ENCODE measurements at places on chromosomes 5 and 9.

- peak; percentile 38 for DNase-seq
Observed at GRCh38 chr9:20623021-20623747, 885 bp upstream of the MLLT3 start.

GRCh38 chr5:16406630-16407029 lies 59.0 kb downstream of the ZNF622 start:
- DNase-seq, result no peak

DNA sequence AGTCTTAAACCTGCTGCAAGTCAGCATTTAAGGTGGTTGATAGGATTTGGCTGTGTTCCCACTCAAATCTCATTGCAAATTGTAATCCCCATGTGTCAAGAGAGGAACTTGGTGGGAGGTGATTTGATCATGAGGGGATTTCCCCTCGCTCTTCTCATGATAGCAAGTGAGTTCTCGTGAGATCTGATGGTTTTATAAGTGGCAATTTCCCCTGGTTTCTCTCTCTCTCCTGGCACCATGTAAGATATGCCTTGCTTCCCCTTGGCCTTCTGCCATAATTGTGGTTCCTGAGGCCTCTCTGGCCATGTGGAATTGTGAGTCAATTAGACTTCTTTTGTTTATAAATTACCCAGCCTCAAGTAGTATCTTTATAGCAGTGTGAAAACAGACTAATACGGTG lies 84.3 kb upstream of the SMC2 start:
- DNase-seq, result no peak

DNA sequence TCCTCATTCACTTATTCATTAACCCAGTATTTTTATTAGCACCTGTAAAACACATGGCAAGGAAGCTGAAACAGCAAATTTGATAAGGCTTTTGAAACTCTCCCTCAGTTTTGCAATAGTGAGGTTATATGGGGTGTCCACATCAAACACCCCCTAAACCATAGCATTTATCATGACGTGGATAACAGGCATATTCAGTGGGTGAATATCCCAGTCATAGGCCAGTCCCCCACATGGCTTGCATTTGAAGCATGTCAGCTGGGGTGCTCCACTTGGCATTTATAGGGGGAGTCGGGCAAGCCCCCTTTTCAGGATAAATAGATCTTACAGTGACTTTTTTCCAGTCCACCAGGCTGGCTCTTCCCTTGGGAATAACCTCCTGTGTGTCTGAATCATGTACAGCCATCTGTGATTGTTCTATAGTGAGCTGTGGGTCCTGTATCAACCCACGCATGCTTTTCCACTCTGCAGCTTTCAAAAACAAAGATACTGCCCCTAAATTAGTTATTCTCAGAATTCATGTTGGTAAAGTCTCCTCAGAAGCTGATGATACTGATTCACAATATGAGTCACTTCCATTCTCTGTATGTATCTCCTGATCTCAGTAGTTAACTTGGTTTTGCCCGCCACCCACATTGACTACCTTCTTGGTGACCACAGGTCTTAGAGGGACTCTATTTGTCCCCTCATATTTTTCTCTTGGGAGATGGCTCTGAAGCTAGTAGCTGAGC lies 84.4 kb upstream of the SPIN1 start:
- no peak for DNase-seq

GRCh38 chr9:79616971-79617370 lies 45.2 kb downstream of the TLE4 start:
- DNase-seq, result no peak

- no peak for DNase-seq
Observed at GRCh38 chr5:17878541-17878940, 244.3 kb downstream of the TAF11L14 start.

GRCh38 chr9:16712787-16713186 lies 157.7 kb downstream of the BNC2 start:
- DNase-seq, result no peak

GRCh38 chr5:56910210-56910965 lies 992 bp downstream of the SETD9 start:
- peak; percentile 20 for DNase-seq

- DNase-seq, result no peak
Observed at GRCh38 chr9:14238518-14238917, 75.4 kb downstream of the NFIB start.

- no peak for DNase-seq
Observed at GRCh38 chr5:16914584-16914983, 21.5 kb downstream of the MYO10 start.

- DNase-seq, result no peak
Observed at GRCh38 chr5:165029099-165029870, 1523.9 kb downstream of the MAT2B start.

DNA sequence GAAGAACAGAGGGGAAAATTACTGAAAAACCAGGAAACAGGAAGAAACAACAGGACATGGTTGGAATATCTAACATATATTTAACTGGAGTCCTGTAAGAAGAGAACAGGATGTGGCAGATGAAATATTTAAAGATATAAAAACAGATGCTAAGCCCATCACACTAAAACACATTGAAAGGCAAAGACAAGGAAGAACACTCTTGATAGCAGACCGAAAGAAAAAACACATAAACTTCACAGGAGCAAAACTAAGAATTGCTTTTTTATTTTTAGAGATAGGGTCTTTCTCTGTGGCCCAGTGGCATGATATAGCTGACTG lies 324.4 kb upstream of the ARRDC3 start:
- no peak for DNase-seq

DNA sequence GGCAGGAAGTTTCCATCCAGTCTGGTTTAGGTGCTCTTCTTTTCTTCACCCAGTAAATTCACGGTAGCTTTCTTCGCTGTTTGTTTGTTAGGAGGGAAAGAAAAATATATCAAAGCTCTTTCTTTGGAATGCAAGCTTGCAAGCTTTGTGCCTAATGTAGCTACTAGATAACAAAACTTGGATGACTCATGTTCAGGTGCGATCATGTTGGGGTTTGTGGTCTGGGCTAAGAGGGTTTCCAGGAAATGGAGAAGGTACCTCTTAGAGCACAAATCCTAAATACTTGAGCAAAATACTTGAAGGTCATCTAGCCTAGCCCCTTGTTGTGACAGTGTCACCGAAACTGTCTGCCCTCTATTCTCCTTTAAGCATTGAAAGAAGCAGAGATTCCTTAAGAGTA lies 17.7 kb downstream of the SRP19 start:
- DNase-seq, result peak; percentile 21

- DNase-seq, result no peak
Observed at GRCh38 chr9:133075925-133076630, 14.3 kb downstream of the CEL start.

DNA sequence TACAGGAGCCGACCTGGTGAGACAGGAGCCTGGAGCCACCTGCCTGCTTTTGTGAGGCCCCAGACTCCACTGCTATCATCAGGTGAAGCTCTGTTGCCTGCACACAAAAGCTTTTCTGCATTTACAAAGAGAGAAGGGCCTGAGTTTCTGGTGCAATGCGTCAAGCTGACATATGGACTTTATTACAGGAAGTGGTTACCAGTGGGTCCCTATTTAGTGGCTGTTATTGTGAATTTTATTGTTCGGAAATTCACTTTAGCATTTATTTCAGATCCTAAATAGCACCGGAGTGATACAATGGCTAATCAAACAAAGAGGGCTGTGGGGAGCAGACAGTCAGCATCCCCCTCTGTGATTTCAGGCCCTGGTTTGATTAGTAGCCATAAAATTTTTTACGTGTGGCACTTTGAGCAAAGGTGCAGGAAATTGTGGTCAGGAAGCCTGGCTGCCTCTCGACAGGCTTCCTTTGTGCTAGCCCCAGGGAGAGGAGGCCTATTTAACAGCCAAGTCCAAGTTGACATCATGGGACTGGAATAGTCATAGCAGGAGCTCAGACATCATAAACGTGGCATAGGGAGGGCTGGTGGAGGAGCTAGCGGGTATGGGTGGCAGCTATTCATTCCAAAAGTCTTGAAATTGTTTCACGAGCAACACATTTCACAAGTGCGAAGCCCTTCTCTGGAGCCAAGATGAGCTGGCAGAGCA lies 8.4 kb downstream of the TGFBI start:
- DNase-seq, result no peak

DNA sequence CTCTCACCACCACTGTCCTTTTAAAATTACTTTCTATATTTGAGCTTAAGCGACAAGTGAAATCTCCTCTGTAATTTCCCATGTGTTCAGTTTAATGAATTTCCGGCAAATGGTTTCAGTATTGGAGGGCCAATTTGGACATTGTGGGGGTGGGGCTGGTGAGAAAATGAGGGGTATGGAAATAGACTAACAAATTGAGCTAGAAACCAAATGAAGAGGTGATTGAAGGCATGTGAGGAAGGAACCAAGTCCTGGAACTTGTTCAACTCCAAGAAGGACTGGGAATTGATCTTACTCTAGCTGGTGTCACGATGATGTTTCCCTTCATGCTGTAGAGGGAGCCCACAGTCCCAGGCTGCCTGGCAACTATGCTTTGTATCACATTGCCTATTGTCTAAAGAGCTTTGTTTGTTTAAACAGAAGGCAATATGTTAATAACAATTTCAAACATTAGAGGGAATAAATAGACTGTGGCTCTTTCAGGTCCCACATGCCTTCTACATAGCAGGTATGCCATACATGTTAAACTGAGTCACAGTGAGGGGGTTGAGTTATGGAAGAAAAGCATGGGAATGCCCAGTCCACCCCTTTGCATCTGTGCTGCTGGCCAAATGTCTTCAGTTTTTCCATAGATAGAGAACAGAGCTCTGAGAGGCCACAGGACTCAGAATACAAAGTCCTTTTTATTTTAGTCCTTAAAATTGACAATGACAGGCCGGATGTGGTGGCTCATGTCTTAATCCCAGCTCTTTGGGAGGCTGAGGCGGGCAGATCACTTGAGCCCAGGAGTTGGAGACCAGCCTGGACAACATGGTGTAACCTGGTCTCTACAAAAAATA lies 25.0 kb upstream of the MATR3 start:
- DNase-seq, result no peak

DNA sequence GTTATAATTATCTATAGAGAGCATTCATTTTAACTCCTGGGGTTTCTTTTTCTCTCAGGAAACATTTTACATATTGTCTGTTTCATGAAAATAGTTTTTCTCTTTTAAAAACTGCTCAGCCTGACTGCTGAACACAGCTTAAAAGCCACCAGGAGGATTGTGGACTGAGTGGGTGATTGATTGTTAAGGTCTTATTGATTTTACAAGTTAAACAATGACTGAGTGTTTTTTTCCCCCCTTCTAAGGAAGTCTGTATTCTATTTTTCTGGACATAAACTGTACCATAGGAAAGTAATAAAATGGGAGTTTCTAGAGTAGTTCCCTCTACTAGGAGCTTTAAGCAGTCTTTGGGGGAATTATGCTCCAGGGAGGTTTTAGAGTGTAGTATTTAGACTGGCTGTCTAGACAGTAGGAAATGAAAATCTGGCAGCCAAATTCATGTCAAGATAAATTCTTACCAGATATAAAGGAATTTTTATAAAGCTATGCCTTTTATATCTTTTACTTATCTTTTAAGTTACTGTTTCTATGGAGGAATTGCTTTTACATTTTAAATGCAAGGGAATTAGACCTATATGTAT lies 463.9 kb downstream of the PRR16 start:
- DNase-seq, result no peak

- no peak for DNase-seq
Observed at GRCh38 chr9:83270116-83270515, 207.2 kb upstream of the RASEF start.

DNA sequence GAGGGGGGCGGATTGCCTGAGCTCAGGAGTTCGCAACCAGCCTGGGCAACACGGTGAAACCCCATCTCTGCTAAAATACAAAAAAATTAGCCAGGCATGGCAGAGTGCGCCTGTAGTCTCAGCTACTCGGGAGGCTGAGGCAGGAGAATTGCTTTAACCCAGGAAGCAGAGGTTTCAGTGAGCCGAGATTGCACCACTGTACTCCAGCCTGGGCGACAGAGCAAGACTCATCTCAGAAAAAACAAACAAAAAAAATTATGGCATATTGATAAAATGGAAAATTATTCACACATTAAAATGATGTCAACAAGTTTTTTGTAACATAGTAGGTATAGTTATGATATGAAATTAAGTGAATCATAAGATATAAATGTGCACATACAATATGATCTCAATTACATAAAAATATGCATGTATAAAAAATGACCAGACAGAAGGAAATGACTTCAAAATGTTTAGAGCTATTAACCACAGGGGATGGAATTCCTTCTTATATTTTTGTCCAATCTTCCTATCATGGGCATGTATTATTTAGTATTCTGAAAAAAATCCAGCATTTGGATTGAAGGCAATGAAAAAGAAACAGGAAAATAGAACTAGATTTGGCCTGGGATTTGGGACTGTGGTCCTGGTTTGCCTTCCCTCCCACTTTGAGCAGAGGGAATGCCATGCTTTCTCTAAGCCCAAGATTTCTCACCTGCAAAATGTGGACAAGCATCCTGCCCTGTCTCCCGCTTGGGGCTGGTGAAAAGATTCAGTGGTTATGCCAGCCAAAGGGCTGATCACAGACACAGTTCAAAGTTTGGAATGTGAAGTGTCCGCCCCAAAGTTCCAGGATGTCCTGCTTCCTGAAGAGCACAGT lies 19.5 kb downstream of the SPAAR start:
- DNase-seq, result no peak

GRCh38 chr5:97979740-97980139 lies 793.7 kb upstream of the RGMB start:
- no peak for DNase-seq

DNA sequence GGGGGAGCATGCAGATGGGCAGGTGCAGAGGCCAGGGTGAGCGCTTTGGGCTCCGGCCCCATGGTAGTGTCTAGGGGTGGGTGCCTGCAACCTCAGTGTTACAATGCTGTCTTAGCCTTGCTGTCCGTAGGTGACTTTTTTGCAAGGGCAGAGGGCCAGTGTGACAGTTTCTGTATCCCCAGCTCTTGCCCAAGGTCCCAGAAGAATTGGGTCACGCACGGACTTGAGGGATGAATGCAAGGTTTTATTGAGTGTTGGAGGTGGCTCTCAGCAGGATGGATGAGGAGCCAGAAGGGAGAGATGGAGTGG lies 492.5 kb downstream of the AGTPBP1 start:
- DNase-seq, result no peak

DNA sequence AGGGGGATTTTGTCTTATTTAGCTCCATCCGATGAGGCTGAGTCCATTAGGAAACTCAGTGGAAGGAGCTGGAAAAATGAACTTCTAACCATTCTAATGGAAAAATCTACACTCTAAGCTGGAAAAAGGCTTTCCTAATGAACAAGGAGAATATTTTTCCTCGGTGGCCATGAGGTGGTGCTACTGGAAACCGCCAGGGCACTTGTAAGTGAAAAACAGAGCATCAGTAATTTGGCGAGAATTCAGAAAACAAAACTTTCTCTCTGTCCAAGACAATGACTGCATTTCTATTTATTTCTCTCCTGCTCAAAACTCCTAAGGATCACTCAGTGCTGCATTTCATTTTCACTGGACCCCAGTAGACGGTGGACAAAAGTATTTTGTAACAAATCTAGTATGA lies 237.6 kb downstream of the TENT4A start:
- DNase-seq, result no peak

DNA sequence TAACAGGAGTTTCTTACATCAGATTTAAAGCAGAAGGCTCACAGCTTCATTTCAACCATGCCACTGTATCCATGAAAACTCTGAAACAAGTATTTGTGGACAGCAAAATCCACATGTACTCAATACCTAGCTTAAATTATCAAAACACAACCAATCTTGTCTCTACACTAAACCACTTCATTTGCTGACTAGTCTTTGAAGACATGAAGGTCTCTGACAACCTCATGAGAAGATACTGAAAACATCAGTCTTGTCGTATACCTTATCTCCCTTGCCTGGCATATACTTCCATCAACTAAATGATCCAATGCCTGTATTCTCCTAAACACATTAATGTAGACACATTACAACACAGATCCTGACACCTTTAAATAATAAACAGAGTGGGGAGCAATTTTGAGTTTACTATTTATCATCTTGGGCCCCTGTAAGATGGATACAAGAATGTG lies 2.9 kb downstream of the RPS23 start:
- no peak for DNase-seq

- DNase-seq, result no peak
Observed at GRCh38 chr5:173456751-173457171, 128.5 kb upstream of the STC2 start.

Measured in stimulated activated CD4-positive, alpha-beta T cell treated with anti-CD3 and anti-CD28 coated beads, TNF-alpha, amount 100 ng/mL, for 1 hour (primary cell).